Fibroblast of the aortic adventitia (primary cell): ENCODE measurements at places on chromosomes 3 and 15. TPM values are rescaled to one million over a fixed set of nuclear protein-coding genes. Genes with fewer than 3 reads are reported as not detected.
A peak's percentile ranks its signal among the peaks of the same experiment; 100 is the strongest.

DNA sequence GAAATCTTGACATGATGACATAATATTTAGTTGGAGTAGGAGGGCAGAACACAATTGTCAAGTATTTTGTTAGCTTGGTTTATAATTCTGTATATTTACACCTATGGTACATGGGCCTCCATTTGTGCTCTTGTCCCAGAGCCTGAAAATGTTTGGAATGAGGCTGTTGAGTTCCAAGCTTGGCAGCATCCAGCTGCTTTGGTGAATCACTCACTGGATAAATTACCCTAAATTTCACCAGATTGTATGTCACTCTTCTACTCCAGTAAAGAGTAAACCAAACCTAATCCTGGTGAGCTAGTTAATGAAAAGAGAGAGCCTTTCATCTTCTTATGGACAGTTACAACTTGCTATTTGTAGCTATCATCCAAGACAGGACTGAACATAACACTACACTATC lies 928.7 kb downstream of the DIPK2A start:
- peak; percentile 4 for DNase-seq

GRCh38 chr15:26178640-26179220 lies 315.6 kb upstream of the ATP10A start:
- DNase-seq = no peak

DNA sequence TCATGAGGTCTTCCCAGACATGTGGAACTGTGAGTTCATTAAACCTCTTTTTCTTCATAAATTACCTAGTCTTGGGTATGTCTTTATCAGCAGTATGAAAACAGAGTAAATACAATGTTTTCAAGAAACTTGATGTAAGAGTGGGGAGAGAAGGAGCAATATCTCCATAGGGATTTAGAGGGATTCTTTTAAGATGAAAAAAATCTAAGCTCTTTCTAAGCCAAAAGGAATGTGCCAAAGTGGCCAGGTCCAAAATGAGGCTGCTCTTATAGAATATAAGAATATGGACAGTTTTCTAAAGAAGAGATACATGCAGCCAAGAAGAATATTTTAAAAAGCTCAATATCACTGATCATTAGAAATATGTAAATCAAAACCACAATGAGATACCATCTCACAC lies 23.9 kb upstream of the RYK start:
- DNase-seq = peak; percentile 55

DNA sequence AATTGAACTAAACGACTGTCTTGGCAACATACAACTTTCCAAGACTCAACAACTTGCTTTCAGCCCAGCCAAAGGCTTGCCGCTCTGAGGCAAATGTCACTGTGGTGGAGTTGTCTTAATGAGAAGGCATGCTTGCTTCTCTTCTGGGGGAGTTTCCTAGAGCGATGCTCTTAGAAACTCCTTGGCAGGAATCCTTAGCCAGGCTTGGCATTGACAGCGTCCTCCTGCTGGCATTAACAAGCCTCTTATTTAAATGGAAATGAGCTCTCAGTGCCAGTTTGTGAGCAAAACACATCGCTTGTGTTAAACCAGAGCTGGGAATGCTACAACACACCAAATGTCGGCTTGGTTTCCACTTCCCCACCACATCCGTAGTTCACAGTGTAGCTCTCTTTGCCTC lies 265.5 kb upstream of the TPRG1 start:
- DNase-seq = no peak

DNA sequence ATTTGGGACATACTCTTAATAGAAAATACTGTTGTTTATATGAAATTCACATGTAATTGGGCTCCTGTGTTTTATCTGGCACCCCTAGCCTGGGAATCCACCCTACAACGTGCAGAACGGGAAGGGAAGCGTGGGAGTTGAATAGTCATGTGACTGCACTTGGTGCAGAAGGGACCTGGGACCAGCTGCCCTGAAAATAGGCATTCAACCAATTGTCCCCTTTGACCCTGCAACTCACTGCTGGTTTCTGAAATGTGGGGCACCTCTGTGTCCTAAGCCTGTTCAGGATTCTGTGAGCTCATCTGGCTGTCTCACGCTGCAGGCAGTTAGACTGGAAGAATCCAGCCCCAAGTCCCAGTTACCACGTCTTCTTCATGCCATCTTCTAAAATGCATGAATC lies 79.7 kb downstream of the CACNA2D3 start:
- DNase-seq = no peak

- no peak for DNase-seq
These were observed 14.3 kb upstream of the MOBP start for GRCh38 chr3:39453134-39453533.

DNA sequence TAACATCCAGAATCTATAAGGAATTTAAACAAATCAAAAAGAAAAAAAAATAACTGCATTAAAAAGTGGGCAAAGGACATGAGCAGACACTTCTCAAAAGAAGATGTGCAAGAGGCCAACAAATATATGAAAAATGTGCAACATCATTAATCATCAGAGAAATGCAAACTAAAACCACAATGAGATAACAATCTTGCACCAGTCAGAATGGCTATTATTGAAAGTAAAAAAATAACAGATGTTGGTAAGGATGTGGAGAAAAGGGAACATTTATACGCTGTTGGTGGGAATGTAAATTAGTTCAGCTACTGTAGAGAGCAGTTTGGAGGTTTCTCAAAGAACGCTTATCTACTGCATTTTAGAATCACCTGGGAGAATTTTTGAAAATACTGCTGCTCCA lies 186.1 kb downstream of the OTOL1 start:
- DNase-seq = no peak

- peak; percentile 32 for DNase-seq
These were observed 13.7 kb downstream of the PPARG start for GRCh38 chr3:12302564-12302963.

DNA sequence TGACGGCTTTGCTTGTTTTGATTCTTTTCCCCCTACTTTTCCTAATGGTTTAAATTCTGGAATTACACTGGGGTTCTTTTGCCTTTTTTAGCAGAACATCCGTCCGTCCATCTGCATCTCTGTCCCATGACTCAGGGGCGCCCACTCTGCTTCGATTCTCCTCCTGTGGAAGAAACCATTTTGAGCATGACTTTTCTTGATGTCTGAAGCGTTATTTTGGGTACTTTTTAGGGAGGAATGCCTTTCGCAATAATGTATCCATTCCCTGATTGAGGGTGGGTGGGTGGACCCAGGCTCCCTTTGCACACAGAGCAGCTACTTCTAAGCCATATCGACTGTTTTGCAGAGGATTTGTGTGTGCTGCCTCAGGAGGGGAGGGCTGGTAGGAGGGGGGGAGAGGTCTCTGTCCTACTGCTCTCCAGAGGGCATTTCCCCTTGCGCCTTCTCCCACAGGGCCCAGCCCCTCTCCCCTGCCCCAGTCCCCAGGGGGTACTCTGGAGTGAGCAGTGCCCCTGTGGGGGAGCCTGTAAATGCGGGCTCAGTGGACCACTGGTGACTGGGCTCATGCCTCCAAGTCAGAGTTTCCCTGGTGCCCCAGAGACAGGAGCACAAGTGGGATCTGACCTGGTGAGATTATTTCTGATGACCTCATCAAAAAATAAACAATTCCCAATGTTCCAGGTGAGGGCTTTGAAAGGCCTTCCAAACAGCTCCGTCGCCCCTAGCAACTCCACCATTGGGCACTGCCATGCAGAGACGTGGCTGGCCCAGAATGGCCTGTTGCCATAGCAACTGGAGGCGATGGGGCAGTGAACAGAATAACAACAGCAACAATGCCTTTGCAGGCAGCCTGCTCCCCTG lies 19.5 kb upstream of the BSN start:
- DNase-seq = no peak

GRCh38 chr3:155763870-155764463 lies 19.1 kb upstream of the PLCH1 start:
- no peak for DNase-seq

- peak; percentile 96 for DNase-seq
These were observed 16.8 kb upstream of the SMAD3 start for GRCh38 chr15:67048281-67049279.

- DNase-seq = no peak
These were observed 371 bp upstream of the CLSTN2 start for GRCh38 chr3:139934613-139935015.

GRCh38 chr15:70512772-70513362 lies 250.5 kb downstream of the UACA start:
- DNase-seq = peak; percentile 44

DNA sequence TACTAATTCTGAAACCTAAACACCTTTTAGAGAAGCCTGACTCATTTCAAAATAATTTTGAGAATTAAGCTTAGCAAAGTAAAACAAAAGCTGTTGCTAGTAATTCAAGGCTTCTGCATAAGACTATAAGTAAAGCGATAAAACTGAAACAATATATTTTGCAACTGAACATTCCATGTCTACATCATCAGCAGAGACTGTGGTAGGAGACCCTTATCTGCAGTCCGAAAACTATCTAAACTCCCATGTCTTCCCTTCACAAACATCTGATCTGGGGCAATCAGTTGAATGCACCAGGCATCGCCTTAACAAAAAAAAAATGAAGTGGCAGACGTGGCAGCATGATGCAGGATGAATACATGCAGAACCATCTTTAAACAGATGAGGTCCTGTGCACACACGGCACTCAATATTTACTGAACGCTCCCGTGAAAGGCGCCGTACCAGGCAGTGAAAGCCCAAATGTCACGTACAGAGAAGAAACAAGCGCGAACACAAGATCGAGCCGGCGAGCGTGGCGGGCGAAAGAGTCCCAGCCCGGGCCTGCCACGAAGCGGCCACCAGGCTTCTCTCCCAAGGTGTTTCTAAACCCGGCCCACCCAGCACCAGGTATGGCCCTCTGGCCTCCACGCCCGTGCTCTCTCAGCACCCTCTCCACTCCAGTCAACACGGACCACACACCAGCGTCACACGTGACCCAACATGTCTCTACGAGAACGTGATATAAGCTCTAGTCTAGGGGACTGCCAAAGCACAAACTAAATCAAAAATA lies 63.0 kb downstream of the CHSY1 start:
- peak; percentile 94 for DNase-seq

DNA sequence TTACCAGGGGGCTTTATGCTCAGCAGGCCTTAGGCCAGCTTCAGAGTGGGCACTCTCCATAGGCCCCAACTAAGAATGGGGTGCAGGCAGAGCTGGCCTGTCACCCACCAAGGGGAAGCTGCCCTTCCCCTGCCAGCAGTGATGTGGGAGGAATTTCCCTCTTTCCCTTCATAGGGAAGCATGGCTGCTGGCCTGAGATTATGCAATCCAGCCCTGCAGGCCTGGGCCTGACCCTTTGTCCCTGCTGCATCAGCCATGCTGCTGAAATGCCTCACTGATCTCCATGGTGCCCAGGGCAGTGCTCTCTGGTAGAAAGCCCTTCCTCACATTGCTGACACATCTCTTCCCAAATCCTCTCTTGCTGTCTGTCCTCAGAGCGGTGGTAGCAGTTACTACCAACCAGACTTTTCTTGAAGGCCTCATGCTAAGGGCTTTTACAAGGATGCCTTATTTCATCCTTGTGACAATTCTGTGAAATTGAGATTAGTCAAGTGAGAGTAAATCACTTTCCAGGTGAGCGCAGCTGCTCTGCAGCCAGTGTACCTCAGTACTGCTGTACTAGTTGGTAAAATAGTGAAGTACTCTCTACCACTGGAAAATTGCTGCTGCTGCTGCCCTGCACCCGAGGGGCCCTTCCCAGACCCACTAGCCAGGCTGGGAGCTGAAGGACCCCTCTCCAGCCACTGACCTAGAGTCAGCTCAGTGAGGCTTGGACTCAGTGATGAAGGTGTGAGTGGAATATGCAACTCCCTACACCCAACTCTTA lies 33.8 kb downstream of the MRAS start:
- peak; percentile 60 for DNase-seq

DNA sequence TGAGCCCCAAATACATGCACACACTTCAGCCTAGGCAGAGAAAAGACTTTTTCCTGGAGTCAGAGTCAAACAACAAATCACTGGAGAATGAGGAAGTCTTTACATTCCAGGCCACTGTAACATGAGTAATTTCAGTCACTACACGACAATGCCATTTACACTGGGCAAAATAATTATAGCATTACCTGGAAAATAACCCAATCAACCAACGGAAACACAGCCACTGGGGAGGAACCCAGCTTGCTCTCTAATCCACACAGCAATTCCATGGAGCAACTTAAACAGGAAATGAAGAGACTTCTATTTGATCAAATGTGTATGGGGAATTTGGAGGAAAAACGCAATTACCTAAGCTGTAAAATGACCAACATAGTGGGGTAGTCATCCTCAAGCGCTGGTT lies 15.2 kb downstream of the FSTL1 start:
- peak; percentile 84 for DNase-seq

DNA sequence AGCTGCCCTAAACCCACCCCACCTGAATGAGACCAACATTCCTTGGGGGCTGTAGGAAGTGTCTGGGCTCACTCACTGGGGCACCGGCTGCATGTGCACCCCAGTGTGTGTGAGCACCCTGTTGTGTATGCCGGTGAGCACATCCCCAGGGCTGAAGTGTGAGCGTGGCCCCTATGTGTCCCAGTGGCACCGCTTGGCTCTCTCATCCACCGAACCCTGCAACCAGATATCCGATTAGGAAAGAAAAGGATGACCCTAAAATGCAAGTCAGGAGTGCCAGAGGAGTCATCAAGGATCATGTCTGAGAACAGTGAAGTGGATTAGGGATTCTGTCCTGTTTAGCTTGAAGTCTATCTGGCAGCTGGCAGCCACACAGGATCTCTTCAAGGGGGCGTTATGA lies 84.0 kb upstream of the ALDH1L1 start:
- no peak for DNase-seq

GRCh38 chr3:124965413-124965812 lies 30.9 kb upstream of the MUC13 start:
- DNase-seq = peak; percentile 40

DNA sequence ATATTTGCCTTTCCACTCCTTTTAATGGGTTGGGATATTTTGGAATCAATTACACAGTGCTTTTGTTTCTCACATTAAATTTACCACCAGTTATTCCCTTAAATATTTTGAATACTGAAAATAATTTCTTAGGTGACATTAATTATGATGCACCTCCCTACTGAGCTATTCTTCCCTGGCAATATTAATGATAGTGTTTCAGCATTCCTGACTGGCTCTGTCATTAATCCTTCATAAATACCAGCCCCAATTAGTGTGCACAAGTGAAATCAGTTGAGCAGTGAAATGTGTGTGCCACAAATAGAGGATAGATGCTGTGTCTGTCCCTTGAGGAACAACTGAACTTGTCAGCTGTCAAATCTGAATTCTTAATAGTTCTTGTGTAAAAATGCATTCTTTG lies 304.0 kb downstream of the CACNA2D3 start:
- DNase-seq = no peak

GRCh38 chr3:159672728-159673688 lies 315.6 kb upstream of the IL12A start:
- DNase-seq = no peak

CLDN1 gene
- total RNA-seq = 0.18 and 1.3 TPM in 2 replicates

CTXND1 gene
- total RNA-seq = not detected in 2 replicates

PRR20G gene
- total RNA-seq = not detected in 2 replicates

NR2E3 gene
- 0.33 and 0.63 TPM in 2 replicates for total RNA-seq

KNG1 gene
- not detected in 2 replicates for total RNA-seq

RASA2 gene
- 25.6 and 28.9 TPM in 2 replicates for total RNA-seq

HRG gene
- not detected in 2 replicates for total RNA-seq
